ENCODE measurements at places on chromosomes 2 and 18.

DNA sequence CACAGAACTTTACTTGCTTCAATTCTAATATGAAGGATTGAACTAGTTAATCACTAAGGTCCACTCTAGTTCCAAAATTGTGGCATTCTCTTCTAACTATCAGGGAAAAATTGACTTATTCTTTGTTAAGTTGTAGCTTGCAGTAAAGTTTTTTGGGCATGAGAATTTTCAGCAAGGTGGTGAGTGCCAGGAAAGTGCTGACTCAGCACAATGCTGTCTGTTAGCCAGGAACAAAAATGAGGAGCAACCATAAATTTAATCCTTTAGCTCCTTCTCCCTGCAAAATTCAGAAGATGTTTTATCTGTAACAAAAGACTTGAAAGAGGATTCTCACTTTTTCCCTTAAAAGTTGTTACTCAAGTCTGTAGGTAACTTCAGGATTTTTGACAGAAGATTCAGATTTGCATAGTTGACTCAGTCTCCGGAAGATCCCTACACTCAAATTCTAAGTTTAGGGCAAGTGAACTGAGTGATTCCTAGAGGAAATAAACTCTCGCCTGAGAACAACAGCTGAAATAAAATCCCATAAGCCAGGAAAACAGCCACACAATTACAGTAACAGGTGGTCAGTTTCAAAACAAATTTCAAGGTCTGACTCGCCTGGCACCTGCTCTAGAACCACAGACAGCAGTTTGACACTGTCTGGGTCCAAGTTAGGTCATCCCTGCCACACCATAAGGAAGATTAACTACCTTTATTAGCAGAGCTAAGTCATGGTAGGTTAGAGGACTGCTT lies 20.2 kb upstream of the DARS1 start:
- no peak for DNase-seq

GRCh38 chr2:233323851-233324250 lies 16.2 kb downstream of the SAG start:
- DNase-seq: no peak

DNA sequence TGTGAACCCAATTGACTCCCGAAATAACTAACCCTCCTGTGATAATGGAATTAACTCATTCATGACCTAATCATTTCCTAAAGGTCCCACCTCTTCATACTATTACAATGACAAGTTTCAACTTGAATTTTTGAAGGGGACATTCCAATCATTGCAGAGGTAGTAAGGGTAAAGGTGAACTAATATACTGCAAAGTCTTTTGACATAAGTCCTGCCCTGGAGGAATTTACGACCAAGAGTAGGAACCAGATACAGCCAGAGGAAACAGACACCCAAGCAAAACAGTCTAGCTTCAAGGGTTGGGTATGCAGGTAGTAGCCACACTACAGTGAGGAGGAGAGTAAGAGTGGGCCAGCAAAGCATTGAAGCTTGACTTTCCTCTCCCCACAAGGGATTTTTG lies 1.2 kb upstream of the SRBD1 start:
- DNase-seq: no peak

GRCh38 chr2:215698566-215698965 lies 262.7 kb upstream of the FN1 start:
- DNase-seq: no peak

DNA sequence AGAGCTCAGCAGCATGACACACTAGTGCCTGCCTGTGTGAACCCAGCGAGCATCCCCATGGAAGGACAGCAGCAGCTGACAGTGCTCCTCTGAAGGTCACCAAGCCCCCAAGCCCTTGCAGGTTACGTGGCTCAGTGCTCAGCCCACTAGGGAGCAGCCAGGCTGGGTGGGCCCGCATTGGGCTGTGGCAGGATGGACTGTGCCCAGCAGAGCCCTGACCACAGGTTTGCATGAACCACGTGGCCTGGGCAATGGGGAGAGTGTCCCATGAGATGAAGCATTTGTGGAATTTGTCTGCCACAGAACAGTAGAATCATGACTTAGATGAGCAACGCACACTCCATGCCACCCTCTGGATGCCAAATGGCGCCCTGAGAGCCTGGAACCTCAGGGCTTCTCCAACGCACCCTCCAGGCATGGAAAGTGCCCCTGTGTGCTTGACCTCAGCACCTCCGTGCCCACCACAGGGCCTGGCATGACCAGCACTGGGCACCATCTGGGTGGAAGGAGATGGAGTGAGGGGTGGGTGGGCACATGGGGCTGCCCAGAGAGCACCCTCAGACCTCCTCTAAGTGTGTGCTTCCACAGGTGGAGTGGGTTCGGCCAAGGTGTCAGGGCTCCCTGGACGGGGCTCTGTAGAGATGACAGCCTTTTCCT lies 216.1 kb upstream of the RAB6C start:
- no peak for DNase-seq

GRCh38 chr2:32136097-32136496 lies 29.6 kb upstream of the SLC30A6 start:
- no peak for DNase-seq

DNA sequence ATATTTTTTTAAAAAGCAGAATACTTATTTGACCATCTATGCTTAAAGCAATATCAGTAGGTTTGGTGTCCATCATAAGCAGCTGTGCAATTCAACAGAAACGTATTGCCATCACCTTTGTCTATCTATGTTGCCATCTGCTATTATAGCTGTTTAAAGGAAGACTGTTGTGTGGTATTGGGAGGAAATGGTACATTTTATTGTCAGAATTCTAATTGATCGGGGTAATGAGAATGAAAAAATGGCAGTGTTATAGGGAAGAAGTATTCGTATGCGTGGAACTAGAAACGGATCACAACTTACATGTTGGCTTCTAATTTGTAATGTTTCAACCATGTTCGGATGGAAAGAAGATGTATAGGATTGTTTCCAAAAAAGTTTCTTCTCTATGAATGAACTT lies 90.3 kb upstream of the RANBP2 start:
- no peak for DNase-seq

DNA sequence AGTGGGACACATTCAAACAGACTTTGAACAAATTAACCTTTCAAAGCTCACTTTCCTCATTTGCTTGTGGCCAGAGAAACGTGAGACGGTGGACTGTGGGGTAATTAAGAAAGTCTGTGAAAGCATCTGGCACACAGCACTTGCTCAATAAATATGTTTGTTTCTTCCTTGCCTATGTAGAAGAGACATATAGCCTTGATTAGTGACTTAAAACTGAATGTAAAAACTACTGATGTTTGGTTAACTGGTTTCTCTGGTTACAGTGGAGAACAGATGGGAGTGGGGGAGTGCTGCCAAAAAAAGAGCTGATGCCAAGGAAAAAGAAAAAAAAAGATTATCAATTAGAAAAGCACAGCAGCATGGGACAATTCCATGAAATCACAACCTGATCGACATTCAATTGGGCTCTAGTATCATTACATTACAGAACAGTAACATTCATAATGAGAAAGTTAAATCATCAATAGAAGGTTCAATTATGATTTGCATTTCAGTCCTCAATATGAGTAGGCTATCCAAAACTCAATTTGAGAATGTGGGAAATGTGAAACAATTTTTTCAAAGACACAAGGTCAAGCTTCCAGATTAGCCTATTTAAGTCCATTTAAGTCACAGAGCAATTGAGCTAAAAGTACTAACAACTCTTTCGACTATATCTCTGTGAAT lies 14.7 kb downstream of the CUL3 start:
- DNase-seq: no peak

DNA sequence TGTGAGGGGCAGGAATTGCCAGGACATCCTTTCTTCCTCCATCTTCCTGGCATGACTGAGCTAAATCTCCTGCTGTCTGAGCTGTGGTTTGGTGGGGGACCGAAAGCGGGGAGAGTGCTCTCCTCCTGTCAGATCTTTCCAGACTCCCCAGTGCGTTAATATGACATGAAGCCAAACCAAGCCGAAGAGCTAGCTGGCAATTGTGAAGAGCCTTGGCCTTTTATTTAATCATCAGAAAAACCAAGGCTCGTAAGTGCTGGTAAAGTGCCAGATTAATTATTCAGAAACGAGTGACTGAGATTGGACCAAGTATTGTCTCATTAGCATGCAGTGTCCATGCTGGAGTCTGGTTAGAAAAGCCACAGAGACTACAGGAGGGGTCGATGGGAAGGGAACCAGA lies 14.5 kb upstream of the LRPPRC start:
- DNase-seq: no peak

DNA sequence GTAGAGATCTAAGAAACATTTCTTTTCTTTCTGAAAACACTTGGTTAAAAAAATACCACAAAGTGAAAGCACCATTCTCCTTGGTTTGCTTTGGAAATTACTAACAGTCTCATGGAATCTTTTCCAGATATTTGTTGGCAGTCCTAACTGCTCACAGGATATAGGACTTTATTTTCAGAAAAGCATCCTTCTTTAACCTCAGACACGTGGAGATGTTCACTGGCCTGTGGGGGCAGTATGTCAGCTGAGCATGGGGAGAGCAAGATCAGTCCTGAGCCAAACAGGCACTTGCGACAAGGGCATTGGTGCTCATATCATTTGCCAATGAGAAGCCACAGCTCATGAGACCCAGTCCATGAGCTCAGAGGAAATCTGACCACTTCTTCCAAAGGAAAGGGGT lies 371.9 kb downstream of the NBAS start:
- DNase-seq: no peak

DNA sequence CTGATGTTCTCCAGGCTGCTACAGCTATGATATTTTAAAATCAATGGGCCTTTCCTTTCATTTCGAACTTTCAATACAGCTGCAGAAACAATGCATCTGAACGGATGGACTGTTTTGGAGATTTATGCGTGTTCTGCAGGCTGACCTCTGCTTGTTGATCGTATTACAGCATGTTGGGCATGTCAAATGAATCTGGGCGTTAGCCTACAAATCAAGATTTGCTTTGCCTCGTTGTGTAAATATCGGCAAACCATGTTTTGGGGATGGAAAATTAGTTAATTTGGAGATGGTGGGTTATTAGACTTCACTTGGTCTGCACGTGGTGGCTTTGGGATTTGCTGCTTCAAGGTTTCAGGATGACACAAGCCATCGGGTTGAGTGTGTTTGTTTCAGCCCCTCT lies 129.3 kb downstream of the AGAP1 start:
- no peak for DNase-seq

DNA sequence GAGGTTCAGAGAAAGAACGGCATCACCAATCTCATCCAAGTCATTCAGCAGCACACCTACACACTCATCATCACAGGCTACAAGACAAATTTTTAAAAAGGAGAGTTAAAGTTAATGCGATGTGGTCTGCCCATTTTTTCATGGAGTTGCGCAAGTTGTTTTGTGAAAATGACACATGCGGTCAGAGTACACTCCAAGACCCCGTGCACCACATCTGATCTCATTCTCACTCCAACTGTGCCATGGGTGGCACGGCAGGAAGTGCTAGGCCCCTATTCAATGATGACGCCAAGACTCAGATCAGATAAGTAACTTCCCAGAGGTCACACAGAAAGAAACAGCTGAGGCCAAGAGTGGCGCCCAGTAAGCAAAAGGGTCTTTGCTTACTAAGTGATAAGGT lies 119.8 kb downstream of the LAMA1 start:
- no peak for DNase-seq

DNA sequence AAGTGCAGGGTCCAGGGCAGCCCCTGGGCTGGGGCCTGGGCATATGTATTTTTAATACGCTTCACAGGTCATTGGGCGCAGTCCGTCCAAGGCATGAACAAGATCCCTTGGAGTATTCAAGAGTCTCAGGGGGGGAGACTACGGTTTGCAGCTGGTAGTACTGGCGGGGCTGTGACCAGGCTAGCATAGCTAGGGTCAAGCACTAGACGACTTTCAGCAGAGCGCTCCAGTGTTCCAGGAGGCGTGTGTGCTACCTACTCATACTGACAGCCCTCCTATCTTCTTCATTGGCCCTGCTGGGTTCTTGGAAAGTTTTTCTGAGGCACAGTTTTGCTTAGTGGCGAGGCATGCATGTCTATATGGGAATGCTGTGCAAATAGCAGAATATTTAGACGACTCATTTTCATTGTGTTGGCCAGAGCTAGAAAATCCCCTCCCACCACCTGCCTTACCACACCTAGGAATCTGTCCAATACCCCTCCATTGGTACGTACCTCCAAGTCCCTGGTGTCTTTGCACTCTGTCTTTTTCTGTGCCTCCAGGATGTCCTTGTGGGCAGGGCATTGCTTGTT lies 68.2 kb downstream of the GLI2 start:
- DNase-seq: no peak

GRCh38 chr2:65579506-65580235 lies 147.3 kb upstream of the SPRED2 start:
- DNase-seq: no peak

- DNase-seq: no peak
These were observed 201.6 kb downstream of the EN1 start for GRCh38 chr2:118645876-118646275.

GRCh38 chr2:96527286-96528005 lies 9.1 kb upstream of the ARID5A start:
- peak; percentile 83 for DNase-seq

GRCh38 chr2:68987021-68987503 lies 12.6 kb downstream of the GKN1 start:
- DNase-seq: no peak

DNA sequence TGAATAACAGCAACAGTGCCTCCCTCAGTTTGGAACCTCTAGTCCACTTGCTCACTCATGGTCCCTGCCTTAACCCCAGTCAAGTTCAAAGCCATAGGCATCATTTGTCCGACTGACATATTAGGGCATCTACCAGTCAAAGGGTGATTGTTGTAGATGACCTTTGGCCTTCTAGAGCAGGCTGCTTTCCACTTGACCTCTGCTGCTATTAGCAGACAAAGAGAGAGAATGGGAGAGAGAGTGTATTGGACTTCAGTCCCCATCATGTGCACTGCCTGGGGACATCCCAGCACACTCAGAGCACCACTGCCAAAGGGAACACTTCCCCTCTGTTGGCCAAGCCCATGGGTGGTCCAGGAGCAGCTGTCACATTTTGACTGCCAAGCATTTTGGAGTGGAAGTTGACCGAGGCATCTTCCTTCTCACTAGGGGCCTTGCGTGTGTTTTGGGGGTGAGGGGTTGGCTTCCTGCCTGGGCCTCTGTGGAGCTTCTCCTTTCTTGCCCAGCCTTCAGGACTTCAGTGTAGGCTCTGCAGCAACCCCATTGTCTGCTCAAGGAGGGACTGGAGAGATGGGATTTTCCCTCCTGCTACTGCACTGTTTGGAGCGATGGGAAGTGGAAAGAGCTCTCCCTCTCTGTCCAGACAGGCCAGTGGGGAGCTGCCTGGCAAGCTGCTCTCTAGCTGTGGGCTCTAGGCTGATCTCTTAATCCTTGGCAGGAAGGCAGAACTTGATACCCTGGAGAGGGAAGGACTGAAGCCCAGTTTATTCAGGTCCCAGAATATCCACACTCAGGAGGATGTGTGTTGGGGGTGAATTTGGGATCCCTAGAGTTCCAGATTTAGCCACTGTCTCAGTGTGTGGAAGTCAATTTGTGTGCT lies 68.1 kb downstream of the TMEM247 start:
- DNase-seq: no peak

Data from stimulated activated CD4-positive, alpha-beta T cell treated with anti-CD3 and anti-CD28 coated beads, Interleukin-15, amount 100 ng/mL, for 24 hours (primary cell).